Esophagus mucosa (tissue), 1 donor: ENCODE measurements at places on chromosomes 12 and 14. TPM values are rescaled to one million over a fixed set of nuclear protein-coding genes. Genes with fewer than 3 reads are reported as not detected.

CNTN1 gene
- 9.8 TPM for total RNA-seq

NXPH4 gene
- 6.7 TPM for total RNA-seq

OTX2 gene
- total RNA-seq, result not detected

COPS7A gene
- 54.3 TPM for total RNA-seq

AICDA gene
- total RNA-seq, result not detected

MGP gene
- total RNA-seq, result 16.7 TPM

SLCO1B1 gene
- total RNA-seq, result 0.08 TPM

PRKD1 gene
- total RNA-seq, result 0.56 TPM

SVOP gene
- total RNA-seq, result not detected

PSME1 gene
- total RNA-seq, result 123 TPM

DNA sequence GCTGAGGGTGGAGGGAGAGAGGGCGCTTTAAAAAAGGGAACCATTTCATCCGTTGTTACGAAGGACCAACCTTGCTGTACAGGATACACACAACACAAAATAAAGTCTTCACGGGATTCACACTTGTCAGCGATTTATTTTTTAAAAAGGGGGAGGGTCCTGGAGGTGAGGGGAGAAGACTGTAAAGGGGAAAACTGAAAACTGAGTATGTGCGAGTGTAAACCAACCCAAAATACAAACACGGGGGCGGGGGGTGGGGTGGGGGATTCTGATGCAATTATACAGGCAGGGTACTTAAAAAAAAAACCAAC is 499 bp upstream of the PRKAG1 start:
- peak; percentile 1 for ATAC-seq

DNA sequence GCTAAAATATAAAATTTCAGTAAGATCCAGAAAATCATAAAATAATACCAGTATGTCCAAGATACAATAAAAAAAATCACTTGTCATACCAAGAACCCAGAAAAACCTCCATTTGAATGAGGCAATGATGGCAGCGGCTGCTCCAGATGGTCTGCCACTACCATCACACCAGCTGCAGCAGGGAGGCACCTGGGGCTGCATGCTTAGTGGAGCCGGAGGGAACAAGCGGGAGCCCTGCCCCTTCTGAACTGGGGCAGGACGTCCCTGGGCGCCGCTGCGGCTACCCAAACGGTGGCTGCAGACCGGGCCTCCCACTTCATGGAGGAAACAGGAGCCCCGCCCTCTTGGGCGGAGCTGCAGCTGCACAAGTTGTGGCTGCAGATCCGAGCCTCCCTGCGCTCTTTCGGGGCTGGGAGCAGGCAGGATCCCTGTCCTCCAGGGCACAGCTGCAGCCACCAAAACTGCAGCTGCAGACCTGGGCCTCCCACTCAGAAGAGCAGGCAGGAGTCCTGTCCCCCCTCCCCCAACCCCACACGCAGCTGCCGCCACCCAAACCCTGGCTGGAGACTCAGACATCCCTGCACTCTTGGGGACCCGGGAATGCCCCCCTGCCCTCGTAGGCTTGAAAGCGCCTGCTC is 36.1 kb upstream of the OR5AU1 start:
- peak; percentile 75 for ATAC-seq

- ATAC-seq, result no peak
These were observed 170.5 kb upstream of the GARIN2 start for GRCh38 chr14:67018720-67019119.

- ATAC-seq, result no peak
These were observed 313.5 kb downstream of the ALG10 start for GRCh38 chr12:34335819-34336262.

- ATAC-seq, result no peak
These were observed 1.0 kb downstream of the RASAL1 start for GRCh38 chr12:113134521-113134951.

DNA sequence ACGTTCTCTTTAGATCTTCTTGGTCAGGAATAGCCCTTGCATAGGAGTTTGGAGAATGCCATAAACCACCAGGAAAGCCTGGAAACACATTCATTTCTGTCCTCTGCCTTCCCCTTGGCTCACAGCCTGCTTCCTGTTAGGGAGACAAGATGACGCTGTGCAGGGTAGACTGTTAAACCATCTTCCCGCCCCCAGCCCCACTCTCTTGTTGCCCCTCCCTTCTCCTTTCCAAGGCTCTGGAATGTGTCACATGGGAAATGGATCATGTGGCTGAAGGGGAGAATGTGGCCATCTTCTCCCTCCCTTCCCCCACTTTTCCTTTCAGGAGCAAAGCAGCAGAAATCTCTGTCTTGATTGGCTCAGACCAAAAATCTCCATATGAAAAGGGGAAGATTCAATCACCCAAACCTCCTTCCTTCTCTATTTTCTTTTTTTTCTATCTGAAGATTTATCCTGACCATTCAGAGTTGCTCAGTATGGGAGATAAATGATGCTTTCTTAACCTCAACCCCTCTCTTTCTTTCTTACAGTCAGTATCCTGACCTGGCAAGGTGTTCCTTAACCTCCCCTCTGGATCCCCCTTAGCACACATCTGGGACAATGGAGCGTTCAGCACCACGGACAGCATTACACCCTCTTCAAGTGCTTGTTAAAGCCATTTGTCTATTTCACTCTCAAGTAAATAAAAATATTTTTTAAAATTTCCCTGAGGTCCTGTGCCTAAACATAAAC is 11.4 kb downstream of the GPR19 start:
- ATAC-seq, result no peak

DNA sequence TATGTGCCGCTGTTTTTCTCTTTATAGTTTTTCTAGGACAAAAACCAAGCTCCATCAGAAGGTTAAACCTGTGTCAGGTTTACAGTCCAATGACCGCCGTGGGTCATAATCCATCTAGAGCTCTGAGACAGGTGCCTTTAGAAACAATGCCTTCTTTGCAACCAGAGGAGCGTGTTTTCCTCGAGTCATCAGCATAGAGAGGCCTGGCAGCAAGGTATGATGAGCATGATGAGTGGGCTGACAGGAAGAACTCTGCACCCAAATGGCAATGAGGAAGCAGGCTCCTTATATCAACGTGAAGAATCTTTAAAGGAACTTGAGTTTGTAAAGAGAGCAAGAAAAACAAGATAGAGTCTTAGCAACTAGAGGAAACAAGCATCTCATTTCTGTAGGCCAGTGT is 60.5 kb upstream of the NUDT4 start:
- peak; percentile 84 for ATAC-seq

- ATAC-seq, result no peak
These were observed 63.9 kb downstream of the TGFB3 start for GRCh38 chr14:75917946-75918335.

- ATAC-seq, result no peak
These were observed 184.8 kb downstream of the ETV6 start for GRCh38 chr12:11834104-11834812.

DNA sequence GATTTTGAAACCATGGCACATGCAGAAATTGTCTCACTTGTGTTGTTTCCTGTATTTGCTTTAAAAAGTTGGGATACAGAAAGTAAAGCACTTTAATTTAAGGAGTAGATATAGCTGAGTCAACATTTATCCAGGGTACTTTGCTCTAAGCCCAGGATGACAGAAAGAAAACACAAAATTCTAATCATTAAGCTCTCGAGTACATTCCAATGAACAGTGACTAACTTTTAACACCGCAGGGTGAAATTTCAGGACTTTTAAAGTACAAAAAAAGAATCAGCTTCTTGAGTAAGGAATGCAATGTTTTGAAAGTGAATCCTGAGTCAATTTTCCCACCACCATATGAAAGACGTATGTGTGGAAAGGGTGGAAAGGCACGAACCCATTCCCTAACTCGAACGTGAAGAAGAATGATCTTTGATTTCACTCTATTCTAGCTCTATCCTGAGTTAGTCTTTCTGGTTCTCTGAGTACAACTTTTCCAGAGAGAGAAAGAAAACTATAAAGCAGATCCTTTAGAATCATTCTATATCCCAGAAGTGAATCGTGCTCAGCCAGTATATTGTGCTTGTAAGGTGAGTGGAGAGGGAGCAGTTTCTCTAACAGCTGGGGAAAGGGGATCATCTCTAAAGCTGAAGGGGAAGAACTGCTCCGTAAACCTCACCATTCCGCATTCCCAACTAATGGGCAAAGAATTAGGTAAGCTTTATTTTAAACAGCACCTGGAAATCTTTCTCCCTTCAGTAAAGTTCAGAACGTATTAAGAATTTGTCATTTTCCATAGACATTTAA is 779.0 kb upstream of the FLRT2 start:
- ATAC-seq, result no peak

DNA sequence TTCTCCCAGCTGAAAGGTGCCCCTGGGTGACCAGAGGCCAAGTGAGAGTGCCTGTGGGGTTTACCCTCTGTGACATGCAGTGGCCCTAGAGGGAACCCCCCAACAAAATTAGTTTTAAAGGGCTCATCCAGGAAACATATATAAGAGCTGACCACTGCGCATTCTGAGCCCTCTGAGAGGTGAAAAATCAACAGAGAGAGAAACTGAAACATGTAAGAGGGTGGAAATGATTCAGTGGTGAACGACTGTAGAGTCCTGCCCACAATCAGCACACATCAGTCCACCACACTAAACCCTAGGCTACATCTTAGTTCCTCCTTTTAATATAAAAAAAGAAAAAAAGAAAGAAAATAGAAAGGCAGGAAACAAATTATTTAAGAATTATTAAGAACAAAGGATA is 21.0 kb upstream of the ACSM4 start:
- ATAC-seq, result no peak
